GM20000 (cell line): ENCODE measurements at places on chromosomes 6 and 20.

- no peak for DNase-seq
Measured at GRCh38 chr20:34324541-34324940, 21.4 kb upstream of the AHCY start.

DNA sequence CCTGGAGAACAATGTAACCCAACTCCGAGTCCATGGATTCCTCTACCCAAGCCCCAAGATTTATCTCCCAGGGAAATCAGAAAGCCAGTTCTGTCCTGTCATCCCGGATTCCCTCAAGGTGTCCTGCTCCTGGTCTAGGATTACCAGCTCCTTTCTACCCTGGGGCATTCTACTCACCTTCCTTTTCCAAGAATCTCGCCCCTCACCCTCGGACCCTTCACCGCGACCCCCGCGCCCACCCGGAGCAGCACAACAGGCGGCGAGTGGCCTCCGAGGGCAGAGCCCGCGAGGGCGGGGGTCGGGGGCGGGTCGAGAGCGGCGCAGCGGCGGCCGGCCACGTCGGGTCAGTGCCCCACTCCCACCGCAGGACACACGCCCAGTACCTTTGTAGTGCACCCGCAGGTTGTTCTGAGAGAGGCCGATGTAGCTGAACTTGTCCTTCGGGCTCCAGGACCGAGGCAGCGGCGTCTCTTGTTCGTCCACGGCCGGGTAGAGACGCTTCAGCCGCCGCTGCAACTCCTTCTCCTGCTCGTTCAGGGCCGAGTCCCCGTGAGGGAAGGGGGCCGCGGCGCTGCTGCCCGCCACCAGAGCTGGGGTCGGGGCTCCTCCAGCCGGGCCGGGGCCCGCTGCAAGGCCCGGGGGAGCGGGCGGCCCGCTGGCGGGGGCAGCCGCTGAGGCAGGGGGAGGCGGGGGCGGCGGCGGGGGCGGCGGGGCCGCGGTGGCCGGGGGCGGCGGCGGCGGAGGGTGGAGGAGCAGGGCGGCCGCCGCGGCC, 897 bp downstream of the RANBP9 start:
- peak; percentile 64 for DNase-seq

GRCh38 chr20:52812231-52812847, 159.8 kb upstream of the TSHZ2 start:
- no peak for DNase-seq

- no peak for DNase-seq
Measured at GRCh38 chr20:23877524-23877923, 2.0 kb downstream of the CST5 start.

DNA sequence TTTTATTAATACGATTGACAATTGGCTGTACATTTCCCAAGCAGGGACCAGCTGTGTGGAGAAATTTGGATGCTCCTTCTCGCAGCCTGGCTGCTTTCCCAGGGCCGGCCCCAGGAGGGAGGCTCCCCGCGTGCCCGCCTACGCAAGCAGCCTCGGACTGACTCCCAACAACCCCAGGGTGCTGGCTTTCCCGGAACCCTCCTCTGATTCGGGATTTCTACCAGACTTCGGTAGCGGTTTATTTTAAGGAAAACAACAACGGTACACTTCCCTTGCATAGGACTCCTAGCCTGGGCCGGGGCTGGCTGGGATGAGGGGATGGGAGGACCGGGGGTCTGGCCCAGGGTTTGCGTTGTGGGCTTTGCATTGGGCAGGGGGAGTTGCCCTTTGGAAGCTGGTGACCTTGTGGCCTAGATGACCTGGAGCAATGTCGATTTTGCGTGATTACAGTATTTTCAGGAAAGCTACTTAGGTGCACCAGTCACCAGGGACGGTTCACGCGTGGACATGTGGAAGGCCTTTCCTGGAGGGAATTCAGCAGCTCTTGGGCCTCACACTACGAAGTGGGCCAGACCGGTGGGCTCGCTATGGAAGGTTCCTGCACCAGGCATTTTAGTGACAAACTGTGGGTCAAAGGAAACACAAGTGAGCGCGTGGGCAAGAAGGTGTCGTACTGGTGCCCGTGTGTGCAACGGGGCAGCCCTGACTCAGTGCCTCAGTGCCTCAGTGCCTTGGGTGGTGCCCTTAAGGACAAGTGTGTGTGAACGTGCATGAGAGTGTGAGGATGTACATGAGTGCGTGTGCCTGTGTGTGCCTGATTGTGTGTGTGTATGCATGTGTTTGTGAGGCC, 20.7 kb upstream of the PHACTR3 start:
- no peak for DNase-seq

GRCh38 chr6:32854376-32855178, 585 bp downstream of the PSMB9 start:
- DNase-seq, result peak; percentile 72

GRCh38 chr6:166333172-166333995, 9.0 kb downstream of the SFT2D1 start:
- peak; percentile 75 for DNase-seq

DNA sequence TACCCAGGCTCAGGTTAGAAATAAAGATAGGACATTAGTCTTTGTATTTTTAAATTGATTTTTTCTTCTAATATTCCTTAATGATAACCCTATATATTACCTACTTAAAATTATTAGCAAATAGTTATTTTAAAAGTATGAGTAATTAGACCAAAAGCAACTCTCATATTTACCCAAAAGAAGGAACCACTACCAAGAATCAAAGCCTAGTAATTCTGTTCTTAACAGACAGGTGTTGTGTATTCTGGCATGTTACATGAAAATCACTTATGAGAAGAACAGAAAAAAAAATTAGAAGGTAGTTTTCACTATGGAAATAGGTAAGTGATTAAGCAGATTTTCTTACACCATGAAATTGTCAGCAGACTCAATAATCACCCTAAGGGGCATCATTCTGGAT, 105.1 kb downstream of the ATG5 start:
- DNase-seq, result peak; percentile 7

DNA sequence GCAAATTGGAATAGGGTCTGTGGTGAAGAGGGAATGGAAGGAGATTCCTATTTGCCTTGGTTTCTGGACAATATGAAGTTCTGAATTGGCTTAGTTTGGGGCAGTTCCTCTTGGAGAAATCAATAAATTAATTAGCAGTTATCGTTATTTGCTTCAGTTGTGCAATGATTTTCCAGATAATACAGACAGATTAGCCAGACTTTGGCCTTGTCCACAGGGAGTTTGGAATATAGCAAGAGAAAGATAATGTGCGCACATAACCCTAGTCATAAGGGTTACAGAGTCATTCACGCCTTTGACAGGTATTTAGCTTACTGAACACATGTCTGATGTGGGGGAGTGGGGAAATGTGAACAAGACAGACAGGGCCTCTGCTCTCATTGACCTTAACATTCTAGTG, 1.3 kb downstream of the ATRN start:
- no peak for DNase-seq

DNA sequence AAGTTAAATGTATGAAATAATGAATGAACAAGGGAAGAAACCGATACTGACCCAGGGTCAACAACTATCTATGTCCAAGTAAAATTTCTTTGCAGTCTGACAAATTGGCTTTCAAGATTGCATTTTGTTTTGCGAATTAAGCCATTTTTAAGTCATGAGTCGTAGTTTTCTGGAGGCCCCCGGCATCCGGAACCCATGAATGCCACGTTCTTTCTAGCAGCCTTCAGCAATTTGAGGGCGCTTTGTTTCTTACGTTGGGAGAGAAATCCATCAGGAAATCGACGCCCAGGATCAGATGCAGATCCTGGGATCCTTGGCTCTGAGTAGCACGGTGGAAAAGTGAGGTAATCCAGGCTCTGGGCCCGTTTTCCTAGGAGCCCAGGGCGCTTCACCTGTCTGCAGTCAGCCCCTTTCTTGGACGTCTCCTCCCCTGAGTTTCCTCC, 309 bp upstream of the ABRACL start:
- no peak for DNase-seq
